Fibroblast of lung (primary cell): ENCODE measurements at places on chromosomes 2 and 18.
A peak's percentile ranks its signal among the peaks of the same experiment; 100 is the strongest.

DNA sequence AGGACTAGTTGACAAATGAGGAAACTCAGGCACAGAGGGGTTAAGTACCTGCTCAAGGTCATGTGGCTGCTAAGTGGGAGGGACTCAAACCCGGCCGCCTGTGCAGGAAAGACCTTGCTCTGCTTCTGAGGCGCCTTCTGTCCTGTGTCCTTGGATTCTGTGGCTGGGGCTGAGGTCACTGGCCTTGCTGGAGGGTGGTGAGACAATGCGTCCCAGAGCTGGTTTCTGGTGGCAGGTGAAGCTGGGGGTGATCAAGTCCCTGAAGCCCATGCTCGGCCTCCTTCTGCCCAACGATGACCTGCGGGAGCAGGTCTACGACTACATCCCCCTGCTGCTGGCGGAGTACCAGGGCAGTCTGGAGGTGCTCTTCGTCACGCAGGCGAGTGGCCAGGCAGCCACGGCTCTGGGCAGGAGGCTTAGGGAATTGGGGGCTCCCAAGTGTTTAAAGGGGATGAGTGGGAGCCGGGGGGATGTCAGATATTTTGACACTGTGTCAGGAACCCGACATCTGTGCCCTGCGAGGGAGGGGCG, 16.1 kb downstream of the MROH2A start:
- DNase-seq: no peak

GRCh38 chr2:1137913-1138391, 187.3 kb downstream of the SNTG2 start:
- DNase-seq: no peak

GRCh38 chr2:64019083-64019974, at the start of gene VPS54:
TSS of gene VPS54 (minus strand) at chr2:64019428. CDS start at chr2:63983999, 35,429 bp downstream.
- peak; percentile 78 for DNase-seq

DNA sequence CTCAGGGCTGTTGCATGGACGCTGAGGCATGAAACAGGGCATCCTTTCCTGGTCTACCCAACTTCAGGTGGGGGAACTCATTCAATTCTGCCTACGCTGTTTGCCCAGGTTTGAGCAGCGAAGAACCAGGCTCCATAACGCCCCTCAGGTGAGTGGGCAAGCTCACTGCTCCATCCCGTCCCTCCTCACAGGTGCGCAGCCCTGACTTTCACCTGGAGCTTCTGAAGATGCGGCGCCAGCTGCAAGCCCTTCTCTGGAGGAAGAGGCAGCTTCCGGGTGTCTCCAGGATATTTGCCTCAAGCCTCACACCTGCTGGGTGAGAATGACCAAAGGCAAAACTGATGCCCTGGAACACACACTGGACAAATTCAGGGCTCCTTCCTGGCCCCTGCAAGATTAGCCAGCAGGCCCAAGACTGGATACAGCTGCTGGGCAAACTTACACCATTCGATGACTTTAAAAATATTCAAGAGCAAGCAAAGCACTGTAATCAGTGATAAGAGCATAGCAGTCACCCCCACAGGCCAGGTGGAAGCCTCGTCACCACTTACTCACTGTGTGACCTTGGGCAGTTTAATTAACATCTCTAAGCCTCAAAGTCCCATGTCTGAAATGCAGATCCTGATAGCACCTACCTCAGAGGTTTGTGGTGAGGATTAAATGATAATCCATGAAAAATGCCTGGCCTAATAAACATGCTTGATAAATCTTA, 97.7 kb downstream of the GYPC start:
- DNase-seq: no peak

DNA sequence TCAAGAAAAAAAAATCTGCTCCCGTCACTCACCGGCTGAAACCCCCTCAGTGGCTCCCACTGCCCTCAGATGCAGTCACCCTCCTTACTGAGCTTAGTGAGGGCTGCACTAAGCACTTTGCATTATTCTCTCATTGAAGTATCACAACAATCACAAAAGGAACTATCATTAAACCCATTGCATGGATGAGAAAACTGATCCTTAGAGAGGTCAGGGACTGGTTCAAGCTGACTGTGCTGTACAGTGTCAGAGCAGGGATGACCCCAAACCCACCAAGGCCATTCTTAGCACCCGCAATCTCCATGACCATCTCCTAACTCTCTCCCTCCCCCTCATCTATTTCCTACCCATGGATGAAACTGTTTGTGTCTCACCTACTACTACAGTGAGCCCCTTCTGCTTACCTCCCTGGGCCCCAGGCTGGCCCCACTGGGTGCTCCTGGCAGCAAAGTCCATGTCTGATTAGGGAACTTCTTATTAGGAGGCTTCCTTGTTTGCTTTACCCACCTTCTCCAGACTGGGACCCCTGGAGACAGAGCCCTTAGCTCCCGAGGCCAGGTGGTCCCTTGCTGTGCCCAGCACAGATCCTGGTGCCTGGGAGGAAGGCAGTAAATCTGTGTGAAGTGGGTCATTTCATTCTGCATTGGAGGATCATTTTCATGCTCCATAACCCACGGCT, 139.3 kb upstream of the ID2 start:
- no peak for DNase-seq

DNA sequence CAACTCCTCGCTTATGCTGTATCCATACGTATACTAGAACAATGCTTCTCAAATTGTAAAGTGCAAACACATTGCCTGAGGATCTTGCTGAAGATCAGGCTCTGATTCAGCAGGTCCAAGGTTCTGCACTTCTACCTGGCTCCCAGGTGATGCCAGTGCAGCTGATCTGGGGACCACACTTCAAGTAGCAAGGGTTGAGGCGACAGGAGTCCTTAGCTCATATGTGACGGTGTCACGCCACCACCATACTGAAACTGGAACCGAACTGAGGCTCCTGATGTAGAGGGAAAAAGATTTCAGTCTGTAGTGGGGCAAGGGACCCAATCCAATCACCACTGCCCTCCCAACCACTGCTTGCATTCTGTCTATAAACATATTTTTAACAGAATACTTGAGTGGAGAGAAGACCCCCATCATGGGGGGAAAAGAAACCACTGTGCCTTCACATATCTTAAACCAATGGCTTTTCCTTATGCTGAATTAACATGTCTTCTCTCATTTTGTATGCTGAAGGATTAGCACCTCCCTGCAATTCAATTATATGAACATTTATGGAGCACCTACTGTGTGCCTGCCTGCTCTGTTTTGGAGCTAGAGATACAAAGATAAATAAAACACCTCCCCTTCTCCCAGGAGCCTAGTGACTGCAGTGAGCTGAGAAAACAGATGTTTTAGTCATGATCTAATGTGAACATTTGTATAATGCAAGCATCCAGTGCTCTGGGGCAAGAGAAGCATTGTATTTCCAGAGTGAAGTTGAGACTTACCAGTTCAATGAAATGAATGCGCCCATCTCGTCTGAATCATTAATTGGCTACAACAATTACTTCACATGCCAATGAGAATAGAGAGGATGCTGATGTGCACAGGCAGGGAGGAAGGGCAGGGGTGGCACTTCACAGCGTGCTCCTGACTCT, 6.6 kb upstream of the ASAP2 start:
- peak; percentile 71 for DNase-seq

DNA sequence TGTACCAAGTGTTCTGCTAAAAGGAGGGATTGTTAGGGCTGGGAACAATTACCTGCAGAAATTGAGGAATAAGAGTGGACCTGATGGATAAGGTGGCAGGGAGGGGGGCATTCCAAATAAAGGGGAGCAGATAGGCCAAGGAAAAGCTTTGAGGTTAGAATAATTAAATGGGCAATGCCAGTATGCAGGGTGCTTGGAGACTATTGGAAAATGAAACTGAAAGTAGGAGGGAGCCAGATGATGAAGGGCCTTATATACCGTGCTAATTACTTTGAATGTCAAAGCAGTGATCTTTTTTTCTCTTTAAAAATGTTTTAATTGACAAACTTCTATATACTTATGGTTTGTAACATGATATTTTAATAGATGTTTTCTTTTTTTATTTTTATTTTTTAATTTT, 42.9 kb downstream of the MMADHC start:
- no peak for DNase-seq

DNA sequence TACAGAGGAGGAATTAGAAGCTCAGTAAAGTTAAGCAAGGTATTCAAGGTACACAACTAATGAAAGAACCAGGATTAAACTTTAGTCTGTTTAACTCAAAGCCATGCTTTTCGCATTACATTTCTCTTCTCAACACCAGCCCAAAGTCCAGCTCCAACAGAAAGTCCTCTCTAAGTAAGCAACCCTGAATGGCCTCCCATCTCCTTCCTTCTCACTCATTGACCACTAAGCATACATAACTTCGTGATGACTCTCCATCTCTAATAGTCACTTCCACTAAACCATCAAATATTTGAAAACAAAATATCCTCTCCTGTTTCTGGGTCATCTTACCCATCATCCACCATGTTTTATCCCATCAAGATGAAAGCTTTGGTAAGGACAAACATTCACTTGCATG, 219.8 kb downstream of the RAD51AP2 start:
- no peak for DNase-seq

DNA sequence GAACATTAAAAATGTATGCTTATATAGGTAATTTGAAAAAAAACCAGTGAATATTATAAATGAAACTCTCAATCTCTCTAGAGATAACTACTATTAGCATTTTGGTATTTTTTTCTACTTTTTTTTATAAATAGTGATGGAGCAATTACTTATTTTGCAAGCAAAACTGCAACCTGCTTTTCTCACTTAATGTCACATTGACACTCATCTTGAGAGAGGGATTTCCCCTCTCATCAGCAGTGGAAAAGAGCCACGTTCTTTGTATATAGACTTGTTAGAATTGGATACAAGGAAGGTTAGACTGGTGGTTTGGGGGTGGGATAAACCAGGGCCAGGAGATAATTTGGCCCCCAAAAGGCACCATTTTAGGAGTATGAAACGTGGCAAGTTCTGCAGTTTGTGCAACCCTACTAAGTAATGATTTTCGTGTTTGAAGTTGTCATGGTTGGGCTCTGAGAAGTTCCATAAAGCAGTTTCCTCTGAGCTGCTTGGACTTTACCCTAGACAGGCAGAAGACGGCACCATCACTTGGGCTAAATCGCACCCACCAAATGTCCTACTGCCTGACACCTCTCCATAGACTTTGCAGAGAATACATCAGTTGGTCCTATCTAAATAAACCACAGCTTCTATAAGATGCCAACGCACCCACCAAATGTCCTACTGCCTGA, 194.0 kb downstream of the ACTR3 start:
- no peak for DNase-seq

DNA sequence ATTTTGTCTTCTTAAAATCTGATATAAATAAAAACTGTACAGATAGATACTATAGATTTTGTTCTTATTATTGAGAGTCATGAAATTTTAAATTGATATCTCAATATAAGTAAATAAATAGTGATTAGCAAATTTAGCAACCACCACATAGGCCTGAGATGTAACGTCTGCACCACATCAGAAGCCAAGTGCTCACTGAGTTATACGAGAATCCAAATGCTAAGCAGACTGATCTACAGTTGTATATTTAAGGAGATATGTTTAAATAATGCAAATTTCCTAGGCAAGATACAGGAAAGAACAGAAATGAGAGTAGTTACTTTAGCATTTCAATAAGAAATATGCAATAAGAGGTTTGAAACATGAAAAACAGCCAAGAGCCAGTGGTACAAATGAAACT, 85.2 kb upstream of the UNC80 start:
- DNase-seq: no peak

GRCh38 chr2:132991471-132992045, 321.6 kb upstream of the LYPD1 start:
- DNase-seq: no peak
